ENCODE measurements at places on chromosomes 3 and 15.

GRCh38 chr3:125003859-125004595 lies 51.8 kb downstream of the HEG1 start:
- no peak for DNase-seq

GRCh38 chr15:59501597-59501996 lies 63.6 kb downstream of the FAM81A start:
- DNase-seq = no peak

DNA sequence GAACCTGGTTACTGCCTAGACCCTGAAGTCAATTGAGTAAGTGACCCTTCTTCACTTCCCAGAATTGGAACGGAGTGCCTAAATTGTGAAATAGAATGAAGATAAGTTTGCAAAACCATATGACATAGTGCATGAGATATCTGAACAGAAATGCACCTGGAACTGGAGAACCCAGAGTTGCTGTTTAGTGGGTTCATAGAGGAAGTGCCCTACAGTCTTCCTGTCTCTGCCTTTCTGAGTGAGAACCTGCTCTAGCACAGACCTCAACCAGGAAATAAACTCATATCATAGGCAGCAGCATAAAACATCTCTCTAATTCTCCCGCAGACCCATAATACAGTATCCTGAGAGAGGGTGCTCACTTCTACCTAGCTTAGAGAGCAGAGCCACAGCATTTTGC lies 82.9 kb downstream of the EOMES start:
- no peak for DNase-seq

DNA sequence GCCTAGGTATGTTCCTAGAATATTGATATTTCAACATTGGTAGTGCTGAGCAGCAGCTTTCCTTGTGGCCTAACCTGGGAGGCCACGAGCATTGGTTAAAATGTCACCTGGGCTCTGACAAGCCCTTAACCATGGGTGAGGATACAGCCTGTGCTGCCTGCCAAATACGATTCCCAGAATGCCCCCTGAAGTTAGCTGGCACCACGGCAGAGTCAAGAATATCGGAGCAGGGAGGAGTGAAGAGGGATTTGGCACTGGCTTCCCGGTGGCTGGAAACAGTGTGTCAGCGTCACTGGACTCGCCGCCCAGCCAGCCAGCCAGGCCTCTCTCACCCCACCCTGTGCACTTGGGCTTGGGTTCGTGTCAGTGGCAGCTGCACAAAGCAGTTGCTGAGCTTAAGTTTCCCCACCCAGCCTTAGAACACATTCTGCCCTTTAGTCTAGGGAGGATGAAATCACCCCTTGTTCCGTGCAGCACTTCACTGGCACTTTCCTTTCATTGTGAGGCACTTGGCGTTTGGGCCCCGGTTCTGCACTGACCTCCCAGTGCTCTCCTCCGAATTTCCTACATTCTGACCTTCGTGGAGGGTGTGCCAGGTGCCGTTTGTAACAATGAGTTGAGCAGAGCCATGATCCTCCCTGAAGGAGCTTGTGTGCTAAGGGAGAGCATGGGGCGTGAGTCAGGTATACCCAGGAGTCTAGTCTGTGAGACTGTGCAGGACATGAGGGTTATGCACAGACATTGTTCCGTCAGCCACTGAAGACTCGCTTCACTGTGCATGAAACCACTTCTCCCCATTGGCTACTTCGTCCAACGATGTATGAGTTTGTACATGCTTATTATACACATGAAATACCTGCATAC lies 152.8 kb upstream of the BHLHE40 start:
- DNase-seq = no peak

GRCh38 chr15:57031605-57032004 lies 113.2 kb downstream of the TCF12 start:
- DNase-seq = no peak

DNA sequence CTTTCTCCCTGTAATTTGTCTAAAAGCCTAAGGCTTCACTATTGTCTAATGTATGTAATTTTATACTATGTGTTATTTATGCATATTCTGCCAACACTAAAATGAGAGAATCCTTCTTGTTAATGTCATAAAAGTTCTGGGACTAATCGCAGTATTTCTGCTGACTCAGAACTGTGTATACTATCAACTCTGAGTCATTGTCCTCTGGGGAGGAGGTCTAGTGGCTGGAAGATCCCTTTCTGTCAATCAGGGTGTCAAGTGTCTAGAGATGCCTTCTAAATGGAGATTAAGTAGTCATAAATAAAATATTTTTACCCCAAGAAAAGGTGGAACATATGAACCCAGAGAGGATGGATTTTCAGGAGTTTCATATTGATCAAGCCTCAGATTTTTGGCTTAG lies 473.4 kb downstream of the AGBL1 start:
- DNase-seq = no peak

GRCh38 chr3:10523561-10523960 lies 18.2 kb upstream of the ATP2B2 start:
- no peak for DNase-seq

GRCh38 chr15:77622209-77622933 lies 10.3 kb downstream of the LINGO1 start:
- DNase-seq = no peak

DNA sequence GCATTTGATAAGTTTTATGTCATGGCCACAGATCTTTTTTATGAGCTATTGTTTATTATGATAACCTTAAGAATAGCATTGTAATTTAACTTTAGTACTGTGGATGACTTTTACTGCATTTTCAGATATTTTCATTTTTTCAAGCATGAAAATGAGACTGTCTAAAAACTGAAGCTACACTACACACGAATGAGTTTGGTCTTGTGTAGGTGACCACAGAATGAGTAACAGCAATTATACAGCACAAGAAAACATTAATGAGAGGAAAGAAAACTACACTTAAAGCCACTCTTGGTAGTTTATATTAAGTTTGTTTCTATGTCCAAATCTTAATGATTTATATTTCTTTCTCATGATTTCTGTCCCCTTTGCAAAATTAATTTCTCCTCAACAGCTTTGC lies 809.2 kb downstream of the NAALADL2 start:
- no peak for DNase-seq

DNA sequence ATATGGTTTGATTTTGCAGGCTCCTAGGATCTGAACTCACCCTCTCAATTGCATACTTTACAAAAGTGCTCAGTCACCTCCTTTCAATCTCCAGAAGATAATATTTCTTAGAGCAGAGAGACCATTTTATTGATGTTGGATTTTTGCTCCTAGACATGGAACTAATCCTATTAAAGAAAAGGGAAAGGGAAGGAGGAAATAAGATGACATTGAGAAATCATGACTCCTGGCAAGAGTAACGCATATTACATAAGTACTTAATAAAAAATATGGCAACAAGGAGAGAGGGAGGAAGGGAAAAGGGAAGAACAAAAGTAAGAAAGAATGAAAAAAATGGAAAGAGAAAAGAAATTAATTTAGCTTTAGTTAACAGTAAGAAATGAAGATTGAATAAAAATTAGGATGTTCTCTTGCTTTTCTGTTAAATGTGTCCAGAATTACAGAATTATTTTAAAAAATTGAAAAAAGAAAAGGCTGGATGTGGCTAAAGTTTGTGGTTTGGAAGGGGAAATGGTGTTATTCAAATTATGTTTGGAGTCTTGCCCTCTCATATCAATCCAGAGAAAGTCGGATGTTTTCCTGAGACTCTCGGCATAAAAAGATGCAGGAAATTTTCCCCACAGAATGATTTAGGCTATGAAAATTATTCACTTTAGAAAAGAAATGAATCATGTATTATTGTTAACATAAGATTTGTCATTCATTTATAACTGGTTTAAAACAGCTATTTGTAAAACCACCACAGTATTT lies 474.0 kb downstream of the FGF12 start:
- DNase-seq = no peak

GRCh38 chr3:83498361-83499016 lies 1460.3 kb upstream of the CADM2 start:
- no peak for DNase-seq

DNA sequence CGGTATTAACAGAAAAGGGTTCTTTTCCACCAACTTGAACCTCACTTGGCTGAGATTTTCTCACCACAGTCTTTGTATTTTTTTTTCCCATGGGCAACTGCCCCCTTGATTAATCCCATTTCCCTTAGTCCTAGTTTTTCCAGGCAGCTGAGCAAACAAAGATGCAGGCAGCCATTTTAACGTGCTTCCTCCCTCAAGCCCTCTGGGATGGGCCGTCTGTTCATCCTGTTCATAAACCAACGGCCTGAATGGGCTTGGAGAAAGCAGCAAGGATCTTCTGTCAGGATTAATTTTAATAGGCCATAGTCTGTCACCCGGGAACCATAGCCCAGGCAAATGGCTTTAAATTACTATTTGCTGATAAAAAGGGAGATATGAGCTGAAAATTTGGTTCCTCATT lies 10.4 kb upstream of the POLR2M start:
- no peak for DNase-seq

DNA sequence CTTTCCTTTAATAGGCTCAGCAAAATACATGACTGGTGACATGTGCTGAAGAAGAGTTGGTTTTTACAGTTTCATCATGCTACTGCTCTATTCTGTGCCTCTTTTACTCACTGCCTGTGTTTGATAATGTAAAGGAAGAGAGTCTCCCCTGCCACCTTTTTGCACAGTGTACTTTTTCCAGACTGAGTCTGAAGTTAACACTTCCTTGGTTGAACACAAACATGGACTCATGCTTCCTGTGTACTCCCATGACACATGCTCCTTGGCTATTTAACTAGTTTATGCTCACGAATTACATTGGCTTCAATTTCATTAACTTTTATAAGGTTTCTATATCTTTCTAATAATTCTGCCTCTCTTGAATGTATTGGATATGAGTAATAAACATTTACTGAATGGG lies 396.1 kb downstream of the VGLL3 start:
- DNase-seq = no peak

DNA sequence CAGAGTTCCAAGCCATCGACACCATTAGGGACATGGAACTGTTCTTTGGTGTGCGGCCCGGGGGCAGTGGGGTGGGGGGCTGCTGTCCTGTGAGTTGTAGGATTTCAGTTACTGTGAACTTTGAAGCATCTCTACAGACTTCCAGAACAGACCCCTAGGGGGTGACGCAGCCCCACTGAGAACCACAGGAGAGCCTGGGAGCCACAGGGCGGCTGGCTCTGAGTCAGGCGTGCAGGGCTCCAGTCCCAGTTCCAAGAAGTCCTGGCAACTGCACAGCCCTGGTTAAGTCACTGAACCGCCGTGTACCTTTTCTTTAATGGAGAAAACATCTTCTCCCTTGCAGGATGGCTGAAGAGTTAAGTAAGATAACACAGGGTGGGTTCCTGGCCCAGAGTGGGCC lies 23.5 kb upstream of the LRTM1 start:
- DNase-seq = no peak

- no peak for DNase-seq
Observed at GRCh38 chr3:13417166-13417947, 2.8 kb downstream of the NUP210 start.

- no peak for DNase-seq
Observed at GRCh38 chr3:195085356-195086130, 185.4 kb downstream of the XXYLT1 start.

DNA sequence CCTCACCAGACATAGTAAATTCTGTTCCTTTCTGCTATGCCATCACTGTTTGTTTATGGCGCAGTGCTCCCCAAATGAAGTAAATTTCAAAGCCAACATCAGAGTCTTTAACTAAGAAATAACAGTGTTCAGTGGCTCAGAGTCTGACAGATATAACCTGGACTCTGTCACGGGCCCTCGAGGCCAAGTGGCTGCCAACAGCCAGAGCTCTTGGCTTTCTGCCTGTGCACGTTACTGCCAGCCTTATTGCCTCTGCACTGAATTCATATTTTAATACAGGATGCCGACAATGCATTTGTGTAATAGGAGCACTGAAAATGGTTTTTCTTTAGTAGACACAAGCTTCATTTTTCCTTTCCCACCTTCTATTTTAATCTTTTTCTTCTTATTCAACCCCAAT lies 219.9 kb downstream of the NLGN1 start:
- no peak for DNase-seq

- no peak for DNase-seq
Observed at GRCh38 chr3:197518881-197519421, 36.8 kb downstream of the BDH1 start.

DNA sequence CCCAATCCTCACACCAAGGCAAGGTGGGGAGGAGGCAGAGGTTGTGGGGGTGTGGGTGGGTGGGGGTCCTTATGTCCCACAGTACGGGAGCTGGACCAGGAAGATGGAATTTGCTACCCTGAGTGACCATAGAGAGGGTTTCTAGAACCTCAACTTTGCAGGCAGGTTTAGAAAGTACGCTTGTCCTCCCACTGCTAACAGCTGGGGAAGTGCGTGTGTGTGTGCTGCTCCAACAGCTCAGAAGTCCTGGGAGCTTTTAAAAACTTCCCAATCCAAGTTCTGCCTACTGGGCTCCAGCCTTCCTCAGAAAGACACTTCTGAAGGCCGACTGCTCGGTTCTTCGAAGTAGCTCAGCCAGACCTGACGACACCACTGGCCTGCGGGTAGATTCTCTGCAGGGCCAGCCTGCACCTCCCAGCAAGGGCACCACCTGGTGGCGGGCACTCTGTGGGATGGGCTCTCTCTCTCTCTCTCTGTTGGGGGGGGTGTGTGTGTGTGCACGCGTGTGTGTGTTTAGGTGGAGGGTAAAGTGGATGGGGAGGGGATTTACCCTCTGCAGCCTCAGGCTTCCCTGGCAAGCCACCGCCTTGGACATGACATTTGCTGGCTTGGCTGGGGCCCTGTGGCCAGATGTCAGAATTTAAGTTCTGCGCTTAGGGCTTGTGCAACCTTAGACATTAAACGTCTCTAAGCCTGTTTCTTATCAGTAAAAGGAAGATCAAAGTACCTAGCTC lies 15.6 kb downstream of the TMEM158 start:
- peak; percentile 58 for DNase-seq

DNA sequence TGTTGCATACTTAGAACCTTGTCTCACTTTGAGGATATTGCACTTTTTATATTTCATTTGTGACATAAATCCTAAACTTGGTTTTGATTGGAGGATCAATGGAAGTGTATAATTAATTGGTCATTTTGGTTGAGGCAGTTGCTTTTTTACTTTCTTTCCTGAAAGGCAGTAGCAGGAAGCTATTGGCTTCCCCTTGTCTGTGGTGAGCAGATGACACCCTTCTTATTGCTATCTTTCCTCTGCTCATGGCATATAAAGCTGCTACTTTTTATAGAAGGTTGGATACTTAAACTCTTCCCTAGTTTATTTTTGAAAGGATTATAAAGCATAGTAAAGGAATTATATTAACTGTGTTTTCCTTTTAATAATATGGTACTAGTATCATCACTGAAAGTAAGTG lies 28.6 kb downstream of the FAM98B start:
- no peak for DNase-seq

GRCh38 chr15:67240235-67241131 lies 14.0 kb downstream of the AAGAB start:
- no peak for DNase-seq

DNA sequence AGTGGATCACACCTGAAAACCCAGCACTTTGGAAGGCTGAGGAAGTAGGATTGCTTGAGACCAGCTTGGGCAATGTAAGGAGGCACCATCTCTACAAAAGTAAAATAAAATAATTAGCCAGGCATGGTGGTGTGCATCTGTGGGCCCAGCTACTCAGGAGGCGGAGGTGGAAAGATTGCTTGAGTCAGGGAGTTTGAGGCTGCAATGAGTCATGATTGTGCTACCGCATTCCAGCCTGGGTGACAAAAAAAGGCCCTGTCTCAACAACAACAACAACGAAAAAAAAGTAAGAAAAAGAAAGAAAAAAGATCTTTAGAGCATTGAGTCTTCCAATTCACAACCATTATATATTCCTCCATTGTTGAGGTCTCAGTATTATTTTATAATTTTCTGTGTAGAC lies 192.4 kb upstream of the DPH6 start:
- no peak for DNase-seq

GRCh38 chr3:146470425-146470990 lies 1.1 kb upstream of the PLSCR2 start:
- no peak for DNase-seq
